Midbrain (tissue), 1 donor: ENCODE measurements at places on chromosomes 3 and 15.

GRCh38 chr3:149330609-149331331 lies 2.7 kb downstream of the TM4SF18 start:
- DNase-seq = no peak

DNA sequence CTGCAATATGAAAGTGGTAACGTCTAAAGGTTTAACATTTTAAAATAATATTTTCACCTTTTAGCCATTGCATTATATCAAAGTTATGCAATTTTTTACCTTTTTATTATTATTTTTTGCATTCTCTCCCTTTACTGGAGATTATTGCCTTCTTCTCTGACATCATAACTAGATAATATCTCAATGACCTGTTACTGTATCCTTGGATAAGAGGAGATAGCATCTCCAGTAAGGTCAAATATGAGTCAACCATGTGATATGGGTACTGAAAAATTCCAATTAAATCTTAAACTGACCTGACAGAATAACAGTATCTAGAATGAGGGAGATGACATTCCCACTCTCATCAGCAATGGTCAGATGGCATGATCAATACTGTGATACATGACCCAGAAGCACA lies 108.3 kb downstream of the ZBTB20 start:
- DNase-seq = no peak

GRCh38 chr3:101853982-101854381 lies 4.7 kb downstream of the NFKBIZ start:
- no peak for DNase-seq

- DNase-seq = no peak
These were observed 60.3 kb downstream of the SLC6A6 start for GRCh38 chr3:14462738-14463137.

- DNase-seq = no peak
These were observed 944 bp upstream of the EIF4E3 start for GRCh38 chr3:71726146-71726545.

DNA sequence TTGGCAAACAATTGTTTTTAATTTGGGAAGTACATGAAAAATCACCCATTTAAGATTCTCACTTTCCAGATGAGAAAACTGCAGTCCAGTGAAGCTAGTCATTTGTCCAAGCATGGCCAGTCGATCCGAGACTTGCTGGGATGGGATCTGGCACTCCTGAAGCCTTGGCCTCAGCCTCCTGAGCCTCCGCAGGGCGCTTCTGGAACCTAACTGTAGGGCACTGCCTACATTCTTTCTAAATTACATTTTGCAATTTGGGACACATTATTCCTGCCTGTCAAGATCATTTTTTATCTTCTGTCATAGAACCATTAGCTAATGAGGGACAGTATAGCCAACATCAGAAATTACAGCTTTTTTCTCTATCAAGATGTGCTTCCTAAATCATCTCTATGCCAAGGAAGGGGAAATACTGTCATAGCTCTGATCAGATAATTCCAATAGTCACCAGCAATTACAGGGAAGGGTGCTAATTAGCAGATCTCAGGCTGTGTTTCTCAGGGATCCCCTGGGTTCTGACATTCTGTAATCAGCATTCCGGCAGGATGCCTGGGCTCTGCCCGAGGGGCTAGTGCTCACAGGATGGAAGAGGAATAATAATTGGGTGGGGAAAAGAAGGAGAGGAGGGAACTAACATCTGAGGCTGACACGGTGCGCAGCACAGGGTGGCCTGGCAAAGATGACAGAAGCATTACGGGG lies 28.3 kb downstream of the ANAPC13 start:
- DNase-seq = no peak

DNA sequence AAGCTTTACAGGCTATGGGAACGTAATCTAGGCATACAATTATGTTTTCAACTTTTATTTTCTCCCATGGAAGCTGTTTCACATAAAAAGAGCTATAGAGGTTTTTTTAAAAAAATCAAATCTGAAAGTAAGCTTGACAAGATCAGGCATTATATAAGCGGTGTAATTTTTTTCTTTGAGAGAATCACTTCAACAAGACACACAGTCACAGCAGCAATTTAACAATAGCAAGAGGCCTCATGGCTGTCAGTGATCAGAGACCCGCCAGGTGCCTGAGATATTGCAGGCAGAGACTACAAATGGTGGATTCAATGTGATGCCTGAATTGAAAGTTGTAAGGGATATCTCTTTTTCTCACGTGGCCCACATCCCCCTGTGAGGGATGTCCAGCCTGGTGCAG lies 270.5 kb upstream of the TBC1D5 start:
- no peak for DNase-seq

- DNase-seq = peak; percentile 4
These were observed 155.7 kb downstream of the RAB11A start for GRCh38 chr15:66025015-66025452.

DNA sequence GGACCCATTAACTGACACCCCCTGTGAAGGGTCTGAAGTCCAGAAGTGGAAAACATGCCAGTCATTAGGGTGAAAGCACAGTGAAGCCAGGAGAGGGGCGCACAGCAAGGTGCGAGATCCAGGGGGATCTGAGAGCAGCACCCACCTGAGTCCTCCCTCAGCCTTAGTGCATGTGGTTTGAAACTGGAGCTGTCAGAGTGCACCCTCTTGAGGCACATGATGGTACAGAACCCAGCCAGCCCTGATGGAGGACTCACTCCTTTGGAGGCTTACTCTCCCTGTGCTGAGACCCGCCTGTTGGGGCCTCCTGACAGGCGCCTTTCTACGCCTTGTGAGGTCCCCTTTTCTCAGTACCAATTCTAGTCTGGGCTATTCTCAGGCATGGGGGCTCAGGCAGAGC lies 77.8 kb downstream of the IL20RB start:
- no peak for DNase-seq

- DNase-seq = no peak
These were observed 84.2 kb downstream of the SEC22A start for GRCh38 chr3:123285931-123286307.

DNA sequence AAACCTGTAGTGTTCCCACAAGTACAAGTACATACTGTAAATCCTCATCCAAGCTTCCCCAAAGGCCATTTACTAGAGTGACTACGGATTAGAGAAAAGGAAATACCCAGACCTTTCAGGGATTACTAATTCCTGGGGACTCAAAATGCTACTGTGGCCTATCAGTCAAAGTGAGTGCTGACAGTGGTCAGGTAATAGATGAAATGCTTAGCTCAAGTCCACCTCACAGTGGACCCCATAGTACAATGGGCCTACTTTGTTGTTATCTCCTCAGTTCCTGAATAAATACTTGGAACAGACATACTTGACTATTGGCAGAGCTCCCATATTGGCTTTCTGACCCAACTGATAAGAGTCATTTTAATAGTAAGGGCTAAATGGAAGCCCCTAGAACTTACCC lies 61.6 kb downstream of the MAP4 start:
- DNase-seq = no peak

DNA sequence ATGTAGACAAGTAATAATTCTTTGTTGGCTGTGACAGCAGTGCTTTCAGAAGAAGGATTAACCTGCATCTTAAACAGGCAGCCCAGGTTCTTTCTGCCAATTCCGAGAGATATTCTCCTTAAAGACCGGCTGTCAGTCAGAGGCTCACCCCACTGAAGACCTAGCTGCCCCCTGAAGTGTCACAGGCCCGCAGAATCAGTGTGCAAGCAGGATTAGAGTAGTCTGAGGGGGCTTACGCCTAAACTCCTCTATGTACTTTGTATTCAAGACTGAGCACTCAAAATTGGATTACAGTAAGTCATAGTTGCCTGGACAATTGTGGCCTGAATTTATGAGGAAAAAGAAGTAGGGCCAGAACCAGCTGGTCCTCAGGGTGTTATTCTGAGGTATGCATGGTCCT lies 342.9 kb downstream of the CLSTN2 start:
- DNase-seq = no peak

- no peak for DNase-seq
These were observed 123.4 kb downstream of the EEFSEC start for GRCh38 chr3:128276577-128277183.

DNA sequence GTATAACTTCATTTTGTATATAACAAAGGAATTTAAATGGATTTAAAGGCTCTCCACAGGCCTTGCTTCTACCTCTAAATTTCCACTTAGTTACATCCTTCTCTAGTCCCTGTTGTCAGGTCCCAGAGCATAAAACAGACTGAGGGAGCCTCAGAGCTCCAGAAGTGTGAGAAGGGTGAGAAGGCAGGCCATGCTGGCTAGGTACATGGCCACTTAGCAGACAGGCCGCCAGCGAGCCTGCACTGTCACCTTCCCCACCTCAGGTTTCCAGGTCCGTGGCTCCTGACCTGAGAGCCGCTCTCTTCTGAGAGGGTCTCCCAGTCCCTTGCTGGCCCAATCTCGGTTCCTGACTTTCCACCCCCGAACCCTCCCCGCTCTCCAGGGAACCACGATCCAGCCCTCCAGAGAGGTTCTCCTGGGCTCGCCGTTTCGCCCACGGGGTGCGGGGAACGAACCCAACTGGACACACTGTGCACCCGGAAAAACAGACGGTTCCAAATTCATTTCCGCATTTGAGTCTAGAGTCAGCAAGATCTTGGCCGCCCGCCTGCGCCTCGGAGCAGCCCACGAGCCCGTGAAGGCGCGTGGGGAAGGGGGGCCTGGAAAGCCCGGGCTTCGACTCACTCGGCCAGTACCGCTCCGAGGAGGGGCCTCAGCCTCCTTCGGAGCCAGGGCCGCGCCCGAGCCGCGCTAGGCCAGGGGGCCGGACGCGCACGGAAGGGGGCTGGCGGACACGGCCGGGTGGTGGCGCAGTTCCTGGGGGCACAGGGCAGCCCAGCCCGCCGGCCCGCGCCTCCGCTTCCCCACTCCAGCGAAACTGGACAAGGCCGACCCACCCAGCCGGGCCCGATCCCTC lies 16.7 kb upstream of the SOX2 start:
- peak; percentile 88 for DNase-seq

DNA sequence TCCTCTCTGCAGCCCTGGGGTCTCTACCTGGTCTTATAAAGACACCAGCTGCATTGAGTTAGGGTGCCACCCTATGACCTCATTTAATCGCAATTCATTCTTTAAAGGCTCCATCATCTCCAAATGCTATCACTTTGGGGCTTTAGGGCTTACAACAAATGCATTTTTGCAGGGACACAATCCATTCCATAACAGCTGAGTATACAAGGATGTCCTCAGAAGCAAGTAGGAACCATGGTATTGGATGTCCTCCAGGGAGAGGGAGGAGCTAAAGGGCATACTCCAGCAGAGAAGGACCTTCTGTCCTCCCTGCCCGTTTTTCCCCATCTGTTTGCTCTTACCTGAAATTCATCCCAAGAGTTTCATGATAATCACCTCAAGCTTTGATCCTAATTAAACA lies 30.3 kb downstream of the UMPS start:
- DNase-seq = no peak
